Glutamatergic neuron (in vitro differentiated cells): ENCODE measurements at places on chromosomes 11 and 22.

- DNase-seq = peak; percentile 32
Measured at GRCh38 chr11:126628790-126629621, 273.5 kb downstream of the ST3GAL4 start.

DNA sequence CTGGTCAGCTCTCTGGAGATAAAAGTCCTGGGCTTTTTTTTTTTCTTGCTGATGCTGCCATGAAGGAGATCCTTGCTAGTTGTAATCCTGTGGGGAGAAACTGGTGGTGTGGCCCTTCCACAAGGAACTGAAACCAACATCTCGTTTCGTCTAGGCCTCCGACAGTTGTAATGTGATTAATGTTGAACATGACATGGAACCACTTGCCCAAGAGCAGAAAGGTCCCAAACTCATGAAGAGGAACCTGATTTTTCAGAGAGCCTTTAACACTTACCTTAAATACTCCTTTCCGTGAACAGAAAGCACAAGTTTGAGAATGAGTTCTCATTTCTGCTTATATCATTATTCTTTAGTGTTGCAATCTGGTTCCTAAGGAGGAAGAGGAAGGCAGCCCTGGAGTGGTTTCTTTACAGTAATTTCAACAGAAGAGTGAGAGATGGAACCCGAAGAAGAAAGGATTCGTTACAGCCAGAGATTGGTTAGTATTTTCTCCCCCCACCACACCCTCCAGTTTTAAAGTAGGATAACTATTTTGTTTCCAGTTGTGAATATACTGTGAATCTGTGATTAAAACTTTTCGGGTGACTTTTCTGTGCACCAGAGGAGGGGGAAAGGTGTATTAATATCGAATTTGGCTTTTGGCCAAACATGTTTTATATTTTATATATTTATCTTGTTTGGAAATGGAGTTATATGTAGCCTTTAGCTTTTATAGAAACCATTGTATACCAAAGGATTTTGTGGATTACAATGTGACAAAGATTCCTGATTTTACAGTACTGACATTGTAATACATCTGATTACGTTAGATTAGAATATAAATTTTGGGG, 2.0 kb downstream of the KDM2A start:
- DNase-seq = no peak

DNA sequence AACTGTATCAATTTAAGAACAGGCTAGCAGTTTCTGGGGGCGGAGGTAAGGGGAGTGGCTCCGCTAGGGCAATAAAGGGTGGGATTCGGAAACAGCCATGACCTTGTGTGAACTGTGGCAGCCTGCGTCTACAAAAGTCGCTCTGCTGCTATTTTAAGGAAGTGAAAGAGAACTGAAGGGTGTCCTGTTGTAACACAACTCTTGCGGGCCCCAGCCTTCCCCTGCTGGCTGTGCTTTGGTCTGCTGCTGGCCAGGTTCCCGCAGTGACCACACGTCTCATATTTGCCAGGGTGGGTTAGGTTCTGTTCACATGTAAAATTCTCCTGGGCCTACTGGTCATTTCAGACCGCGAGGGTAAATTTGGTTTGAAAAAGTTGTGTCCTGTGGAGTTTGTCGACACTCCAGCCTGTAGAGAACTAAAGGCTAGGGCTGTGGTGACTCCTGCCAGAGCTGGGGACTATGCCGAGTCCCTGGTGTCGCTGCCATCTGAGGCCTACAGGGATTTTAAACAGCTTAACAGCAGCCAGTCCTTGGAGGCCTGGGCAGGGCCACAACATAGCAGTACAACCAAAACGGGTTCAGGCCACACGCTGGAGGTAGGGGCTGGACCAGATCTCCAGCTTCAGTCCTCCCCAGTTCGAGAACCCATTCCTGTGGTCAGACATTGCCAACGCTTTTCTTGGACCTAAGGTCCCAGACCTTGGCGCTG, 1.1 kb upstream of the PPFIBP2 start:
- DNase-seq = no peak

- peak; percentile 48 for DNase-seq
Measured at GRCh38 chr22:26660961-26661578, 3.7 kb downstream of the MIAT start.

GRCh38 chr22:48819961-48820360, 1007.7 kb downstream of the BRD1 start:
- DNase-seq = no peak

DNA sequence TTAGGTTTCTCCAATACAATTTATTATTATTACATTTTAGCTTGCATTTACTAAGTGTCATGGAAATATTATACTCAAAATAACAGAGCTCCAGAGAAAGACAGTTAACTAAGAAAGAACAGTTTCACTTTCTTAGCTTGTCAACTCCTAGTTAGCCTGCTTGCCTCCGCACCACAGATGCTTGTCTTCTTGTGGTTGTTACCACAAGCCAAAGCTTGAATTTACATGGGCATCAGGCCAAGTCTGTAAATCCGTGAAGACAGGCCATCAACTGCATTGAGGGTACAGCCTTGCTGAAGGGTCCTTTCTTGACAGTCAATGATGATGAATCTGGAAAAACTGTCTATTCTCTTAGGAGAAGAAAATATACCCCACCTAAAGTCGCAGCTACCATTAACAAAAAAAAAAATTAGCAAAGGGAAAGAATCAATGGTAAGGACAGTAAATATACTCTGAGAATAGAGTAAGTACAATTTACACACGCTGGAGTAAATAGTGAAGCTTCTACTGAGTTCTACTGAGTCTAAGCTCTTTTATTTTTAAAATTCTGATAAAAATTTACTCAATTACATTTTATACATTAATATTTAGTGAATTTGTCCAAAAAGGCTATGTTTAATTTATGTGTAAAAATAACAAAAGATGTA, 15.6 kb upstream of the DENND5A start:
- DNase-seq = no peak

GRCh38 chr22:36753916-36754315, 22.0 kb downstream of the IFT27 start:
- DNase-seq = no peak

GRCh38 chr11:7520981-7521487, 7.2 kb downstream of the PPFIBP2 start:
- DNase-seq = no peak

DNA sequence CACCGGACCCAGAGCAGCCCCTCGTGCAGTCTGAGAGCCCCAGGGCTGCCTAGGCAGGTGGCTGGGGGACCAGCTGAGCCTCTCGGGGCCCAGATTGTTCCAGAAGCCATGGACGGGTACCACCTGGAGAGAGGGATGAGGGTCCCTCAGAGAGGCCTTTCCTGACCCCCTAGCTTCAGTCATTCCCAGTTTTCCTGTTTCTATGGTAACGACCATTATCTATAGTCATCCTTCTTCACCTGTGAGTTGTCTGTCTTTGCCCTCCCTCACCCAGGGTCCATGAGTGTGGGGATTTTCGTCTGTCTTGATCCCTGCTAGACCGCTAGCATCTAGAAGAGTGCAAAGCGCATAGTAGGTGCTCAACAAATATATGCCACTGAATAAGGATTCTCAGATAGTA, 76.3 kb upstream of the TCF20 start:
- DNase-seq = no peak

DNA sequence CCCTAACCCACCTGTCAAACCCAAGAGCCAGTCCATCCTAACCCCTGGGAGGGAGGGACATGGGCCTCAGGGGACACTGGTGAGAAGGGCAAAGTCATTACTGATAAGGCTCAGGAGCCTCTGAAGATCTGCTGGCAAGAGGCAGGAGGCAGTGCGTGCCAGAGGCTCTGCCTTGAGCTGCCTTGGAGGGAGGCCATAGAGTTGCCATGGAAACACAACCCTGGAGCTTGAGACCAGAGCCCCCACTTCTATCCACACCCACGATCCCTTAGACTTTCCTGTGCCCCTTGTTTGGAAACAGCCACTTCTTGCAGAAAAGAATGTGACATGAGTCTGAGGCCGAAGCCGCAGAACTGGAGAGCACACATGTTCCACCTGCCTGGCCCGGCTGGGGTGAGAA, 89.7 kb upstream of the CSNK2A3 start:
- no peak for DNase-seq

DNA sequence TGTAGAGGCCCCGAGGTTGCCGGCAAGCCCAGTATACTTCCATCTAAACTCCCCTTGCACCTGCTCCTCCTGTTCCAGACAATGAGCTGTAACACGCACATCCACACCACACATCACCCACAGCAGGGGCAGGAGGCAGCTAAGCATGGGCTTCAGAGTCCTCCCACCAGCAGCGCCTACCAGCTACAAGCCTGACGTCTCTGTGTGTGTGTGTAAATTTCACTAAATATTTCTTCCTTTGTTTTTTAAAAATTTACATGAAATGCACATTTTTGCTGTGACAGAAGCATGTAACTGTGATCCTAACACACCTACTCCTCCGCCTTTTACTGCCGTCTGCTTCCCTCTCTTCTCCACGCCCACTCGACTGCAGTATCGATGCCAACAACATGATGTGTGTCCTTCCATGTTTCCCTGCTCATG, 29.4 kb upstream of the PACSIN2 start:
- no peak for DNase-seq

DNA sequence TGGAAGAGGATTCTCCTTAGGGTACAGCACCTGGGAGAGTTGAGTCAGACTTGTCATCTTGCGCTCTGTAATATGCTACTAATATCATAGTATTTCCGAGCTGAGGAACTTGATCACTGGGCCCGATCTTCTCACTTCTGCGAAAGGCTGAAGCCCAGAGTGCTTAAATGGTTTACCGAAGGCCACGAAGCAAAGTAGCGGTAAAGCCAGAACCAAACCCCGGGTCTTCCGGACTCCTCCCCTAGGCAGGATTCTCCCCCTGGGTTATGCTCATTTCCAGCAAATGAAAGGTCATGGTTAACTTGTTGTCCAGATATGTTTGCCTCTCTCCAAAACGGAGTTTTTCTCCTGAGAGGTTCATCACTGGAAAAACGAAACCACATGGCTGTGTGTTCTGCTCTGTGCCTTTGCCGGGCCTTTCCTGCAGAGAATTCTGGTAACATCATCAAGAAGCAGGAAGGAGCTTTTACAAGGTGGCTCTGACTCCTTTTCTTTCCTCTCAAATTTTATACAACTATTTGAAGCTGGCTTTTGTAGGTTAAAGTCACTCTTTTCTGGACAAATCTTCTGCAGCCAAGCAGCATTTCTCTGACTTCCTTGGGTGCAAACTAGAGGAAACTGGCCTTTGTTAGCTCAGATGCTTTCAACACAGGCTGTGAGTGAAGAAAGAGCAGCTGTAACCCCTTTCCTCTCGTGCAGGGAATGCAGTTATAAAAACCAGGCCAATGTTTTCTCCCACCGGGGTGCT, 35.5 kb downstream of the UBASH3B start:
- no peak for DNase-seq

GRCh38 chr11:37657645-37658044, 1059.6 kb upstream of the RAG2 start:
- DNase-seq = no peak

- peak; percentile 69 for DNase-seq
Measured at GRCh38 chr11:5380740-5381342, 2.8 kb upstream of the OR51M1 start.

DNA sequence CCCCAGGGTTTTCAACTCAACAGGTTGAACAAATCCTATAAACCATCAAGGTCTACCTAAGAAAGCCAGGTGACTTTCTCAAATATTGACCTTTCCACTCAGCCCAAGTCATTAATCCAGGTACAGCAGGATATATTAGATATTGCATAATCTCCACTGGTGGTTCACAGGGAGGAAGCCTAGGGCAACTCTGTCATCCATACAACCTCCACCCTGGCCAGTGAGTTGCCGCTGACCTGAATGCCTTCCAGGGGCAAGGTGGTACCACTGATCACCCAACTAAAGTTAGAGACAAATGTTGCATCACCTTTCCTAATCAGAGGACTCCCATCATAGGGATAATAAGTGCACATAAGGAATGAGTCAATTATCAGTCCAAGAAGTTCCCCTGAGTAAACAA, 22.9 kb downstream of the GUCD1 start:
- DNase-seq = no peak

DNA sequence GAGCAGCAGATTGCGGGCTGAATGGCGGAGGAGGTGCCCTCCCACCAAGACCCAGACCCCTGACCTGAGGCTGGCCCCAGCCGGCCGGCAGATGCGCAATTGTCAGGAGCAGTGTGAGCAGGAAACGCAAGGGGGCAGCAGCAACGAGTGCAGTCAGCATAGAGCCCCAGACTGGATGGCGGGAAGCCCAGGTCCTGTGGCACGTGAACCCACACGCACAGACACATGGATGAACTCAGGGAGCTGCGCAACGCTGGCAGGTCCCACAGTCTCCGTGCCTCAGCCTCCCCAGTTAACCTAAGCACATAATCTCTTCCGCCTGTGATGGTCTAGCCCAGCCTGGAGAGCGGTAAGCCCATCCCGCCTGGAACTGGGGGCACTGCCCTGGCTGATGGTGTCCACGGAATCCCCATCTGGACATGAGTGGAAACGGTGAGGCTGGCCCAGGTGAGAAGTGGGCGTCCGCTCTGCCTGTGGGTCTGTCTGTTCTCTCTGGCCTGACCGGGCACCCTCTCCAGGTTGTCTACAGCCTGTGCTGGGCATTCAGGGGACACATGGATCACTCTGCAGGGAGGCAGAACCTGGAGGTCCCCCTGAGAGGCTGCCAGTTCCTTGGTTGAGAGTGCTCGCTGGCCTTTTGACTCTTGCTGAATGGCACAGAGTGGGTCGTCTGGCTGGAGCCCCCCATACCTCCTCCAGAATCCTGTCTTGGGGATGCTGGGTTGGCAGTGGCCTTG, 626 bp upstream of the TBX10 start:
- peak; percentile 79 for DNase-seq

- DNase-seq = no peak
Measured at GRCh38 chr11:74989260-74989638, 516 bp downstream of the NEU3 start.

DNA sequence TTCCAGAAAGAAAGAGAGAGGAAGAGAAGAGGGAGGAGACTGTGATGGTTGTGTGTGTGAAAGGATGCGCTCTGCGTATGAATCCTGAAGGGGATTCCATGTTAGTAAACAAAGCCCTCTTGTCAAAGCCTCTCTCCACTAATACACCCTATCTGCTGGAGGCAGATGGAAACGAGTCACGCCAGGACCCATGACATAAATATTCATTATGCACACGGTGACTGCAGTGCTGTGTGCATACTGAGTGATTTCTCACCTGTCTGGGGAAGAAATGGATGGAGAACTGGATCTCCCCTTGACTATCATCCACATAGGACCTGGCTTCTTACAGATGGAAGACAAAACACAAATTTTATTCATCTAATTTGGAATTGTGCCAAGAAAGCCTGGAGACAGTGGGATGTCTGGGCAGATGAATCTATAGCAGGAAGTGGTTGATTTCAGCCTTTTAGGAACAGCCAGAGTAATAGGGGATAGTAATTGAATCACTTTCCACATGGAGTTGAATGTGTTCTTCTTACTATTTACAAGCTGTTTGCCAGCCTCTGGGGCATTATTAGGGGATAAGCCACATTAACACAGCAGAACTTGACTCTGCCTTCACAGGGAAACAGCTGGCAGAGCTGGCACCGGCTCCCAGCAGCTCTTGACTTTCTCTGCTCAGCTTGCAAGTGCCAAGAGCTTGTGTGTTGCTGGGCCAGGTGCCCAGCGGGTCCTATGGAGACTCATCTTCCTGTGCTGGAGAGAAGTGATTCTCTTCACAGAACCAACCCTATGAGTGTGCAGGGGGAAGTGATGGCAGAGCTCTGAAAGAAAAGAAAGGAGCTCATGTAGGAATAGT, 9.0 kb downstream of the MTNR1B start:
- DNase-seq = no peak
